ENCODE measurements at places on chromosomes 7 and 10.

DNA sequence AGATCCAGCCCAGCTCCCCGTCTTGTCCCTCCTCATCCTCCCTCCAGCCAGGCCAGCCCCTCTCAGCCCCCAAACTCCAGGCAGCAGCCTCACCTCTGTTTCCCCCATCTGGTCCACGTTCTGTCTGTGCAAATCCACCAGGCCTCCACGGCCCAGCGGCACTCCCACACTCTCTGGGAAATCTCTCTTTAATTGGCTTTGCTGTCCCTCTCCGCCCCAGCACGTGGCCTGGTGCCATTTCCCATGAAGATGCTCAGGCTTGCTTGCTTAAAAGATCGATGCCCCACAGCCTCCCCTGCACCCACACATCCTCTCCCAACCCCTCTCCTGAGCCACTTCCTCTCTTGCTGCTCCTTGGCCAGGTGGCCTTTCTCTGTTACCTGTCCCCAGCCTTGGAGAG lies 39.3 kb downstream of the PRF1 start:
- DNase-seq, result no peak

GRCh38 chr7:16934722-16935340 lies 53.0 kb upstream of the AGR3 start:
- no peak for DNase-seq

DNA sequence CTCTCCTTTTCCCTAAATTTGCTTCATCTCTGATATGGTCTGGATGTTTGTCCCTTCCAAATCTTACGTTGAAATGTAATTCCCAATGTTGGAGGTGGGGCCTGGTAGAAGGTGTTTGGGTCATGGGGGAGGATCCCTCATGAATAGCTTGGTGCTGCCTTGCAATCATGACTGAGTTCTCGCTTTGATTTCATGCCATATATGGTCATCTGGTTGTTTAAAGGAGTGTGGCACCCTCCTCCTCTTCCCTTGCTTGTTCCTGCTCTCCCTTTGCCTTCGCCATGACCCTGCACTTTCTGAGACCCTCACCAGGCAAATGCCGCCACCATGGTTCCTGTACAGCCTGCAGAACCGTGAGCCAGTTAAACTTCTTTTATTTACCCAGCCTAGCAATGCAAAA lies 14.5 kb downstream of the NOBOX start:
- DNase-seq, result no peak

GRCh38 chr10:15710455-15710854 lies 9.3 kb downstream of the ITGA8 start:
- DNase-seq, result no peak

- DNase-seq, result no peak
Measured at GRCh38 chr10:95295031-95295755, 4.4 kb upstream of the PDLIM1 start.

GRCh38 chr7:74522281-74522905 lies 68.7 kb downstream of the GTF2IRD1 start:
- no peak for DNase-seq

- no peak for DNase-seq
Measured at GRCh38 chr10:60139290-60139689, 232.9 kb upstream of the CCDC6 start.

GRCh38 chr10:125206623-125207022 lies 46.3 kb upstream of the CTBP2 start:
- DNase-seq, result no peak

- no peak for DNase-seq
Measured at GRCh38 chr10:71220689-71221540, 8.5 kb downstream of the UNC5B start.

- no peak for DNase-seq
Measured at GRCh38 chr10:87850742-87851205, 12.6 kb downstream of the KLLN start.

DNA sequence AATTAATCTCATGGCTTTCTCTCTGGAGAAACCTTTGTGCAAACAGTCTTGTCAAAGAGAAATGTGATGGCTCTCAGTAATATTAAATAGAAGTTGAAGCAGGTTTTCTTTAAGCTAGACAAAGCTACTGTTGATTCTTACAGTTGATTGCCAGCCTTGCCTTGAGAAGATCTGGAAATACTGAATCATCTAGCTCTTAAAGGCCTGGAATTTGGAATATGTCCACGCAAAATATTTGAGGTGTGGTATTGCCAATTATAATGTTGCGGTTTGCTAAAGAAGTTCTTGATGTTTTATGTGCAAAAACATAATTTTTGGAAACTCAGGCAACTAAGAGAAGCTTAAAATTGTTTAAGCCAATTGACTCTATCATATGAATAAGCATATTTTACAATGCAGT lies 371.9 kb downstream of the PHF14 start:
- DNase-seq, result no peak

DNA sequence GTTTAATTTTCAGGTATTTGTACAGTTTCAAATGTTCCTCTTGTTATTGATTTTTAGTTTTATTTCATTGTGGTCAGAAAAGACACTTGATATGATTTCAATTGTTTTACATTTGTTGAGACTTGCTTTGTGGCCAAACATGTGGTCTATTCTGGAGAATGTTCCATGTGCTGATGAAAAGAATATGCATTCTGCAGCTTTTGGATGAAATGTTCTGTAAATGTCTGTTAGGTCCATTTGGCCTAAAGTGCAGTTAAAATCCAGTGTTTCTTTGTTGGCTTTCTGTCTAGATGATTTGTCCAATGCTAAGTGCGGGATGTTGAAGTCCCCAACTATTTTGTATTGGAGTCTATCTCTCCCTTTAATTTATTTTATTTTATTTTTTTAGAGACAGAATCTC lies 70.5 kb downstream of the ZNF503 start:
- no peak for DNase-seq

- no peak for DNase-seq
Measured at GRCh38 chr10:29618341-29619171, 16.2 kb downstream of the SVIL start.

DNA sequence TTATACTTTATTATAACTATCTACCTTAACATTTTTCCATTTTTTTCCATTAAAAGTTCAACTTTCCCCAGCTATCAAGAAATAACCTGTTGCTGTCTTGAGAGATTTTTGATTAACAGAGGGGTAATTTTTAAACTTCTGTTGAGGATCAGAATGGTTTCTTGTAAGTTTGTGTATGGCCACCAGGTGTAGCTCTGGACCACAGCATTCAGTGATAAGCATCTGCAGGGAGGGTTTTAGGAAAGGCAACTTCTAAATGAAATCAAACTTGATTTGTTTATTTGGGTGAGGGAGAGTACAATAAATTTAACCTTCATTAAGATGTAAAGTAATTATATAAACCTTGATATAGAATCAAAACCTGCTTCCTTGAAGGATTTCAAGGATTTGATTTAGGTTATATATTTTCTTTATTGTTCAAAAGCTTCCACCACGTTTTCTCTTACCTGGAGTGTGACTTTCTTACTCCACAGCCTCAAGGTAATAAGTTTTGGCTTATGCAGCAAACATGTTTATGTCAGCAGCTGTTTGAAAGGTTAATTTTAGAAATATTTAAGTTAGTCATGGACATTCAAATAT lies 153.3 kb downstream of the STK31 start:
- DNase-seq, result peak; percentile 1

- DNase-seq, result no peak
Measured at GRCh38 chr10:35041502-35041879, 48.6 kb downstream of the CUL2 start.

DNA sequence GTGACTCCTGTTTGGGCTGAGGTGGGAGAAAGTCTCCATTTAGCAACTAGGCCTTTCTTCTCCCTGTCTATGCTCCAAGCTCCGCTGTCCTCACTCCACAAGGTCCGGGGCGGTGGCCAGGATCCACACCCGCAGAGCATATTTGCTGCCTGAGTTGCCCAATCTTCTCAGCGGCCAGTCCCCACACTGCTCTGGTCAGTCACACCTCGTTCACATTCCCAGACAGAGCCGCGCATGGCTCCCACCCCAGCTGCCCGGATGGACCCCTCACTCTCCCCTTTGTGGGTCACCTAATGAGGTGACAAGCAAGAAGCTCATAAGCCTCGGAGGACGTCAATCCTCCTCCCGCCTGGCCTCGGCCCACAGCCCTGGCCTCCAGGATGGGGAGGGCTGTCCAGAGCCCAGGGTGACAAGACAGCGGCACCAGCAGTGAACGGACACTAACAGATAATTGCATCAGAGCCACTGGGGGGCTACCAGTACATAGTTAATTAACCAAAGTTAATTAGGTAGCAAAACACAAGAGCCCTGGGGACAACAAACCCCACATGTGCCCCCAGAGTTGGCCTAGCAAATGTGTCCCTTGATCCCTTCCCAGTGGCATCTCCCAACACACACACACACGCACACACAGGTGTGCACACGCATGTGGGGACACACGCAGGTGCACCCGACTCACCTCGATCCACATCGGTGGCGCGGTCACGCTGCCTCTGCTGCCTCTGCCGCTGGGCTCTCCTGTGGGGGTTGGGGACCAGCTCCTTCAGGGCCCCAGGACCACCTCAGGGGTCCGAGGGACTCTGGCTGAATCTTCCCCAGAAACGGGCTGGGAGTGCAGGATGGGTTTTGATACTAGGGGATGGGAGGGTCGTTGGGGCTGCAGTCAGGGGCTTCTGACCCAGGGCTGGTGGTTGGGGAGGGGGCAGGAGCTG lies 11.8 kb downstream of the EPHA1 start:
- DNase-seq, result no peak

GRCh38 chr7:106964466-106964865 lies 80.0 kb upstream of the PRKAR2B start:
- no peak for DNase-seq

- no peak for DNase-seq
Measured at GRCh38 chr10:86684331-86685097, 16.2 kb downstream of the LDB3 start.

DNA sequence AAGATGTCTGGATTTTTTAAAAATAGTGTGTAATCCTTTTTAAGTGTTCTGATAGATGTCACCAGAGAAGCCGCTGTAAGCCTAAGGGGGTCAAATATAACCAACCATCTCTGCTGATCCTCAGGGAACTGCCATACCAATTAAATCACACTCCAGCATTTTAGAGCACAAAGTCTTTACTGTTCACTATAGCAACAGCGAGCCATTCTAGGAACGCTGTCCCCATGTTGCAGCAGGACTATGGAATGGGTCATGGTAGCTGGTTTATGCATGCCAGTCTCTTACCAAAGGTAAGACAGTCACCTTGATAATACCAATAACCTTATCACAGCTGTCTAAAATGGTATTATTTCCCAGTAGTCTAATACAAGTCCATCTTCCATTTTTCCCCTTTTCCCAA lies 33.5 kb downstream of the TRIM24 start:
- no peak for DNase-seq

- DNase-seq, result no peak
Measured at GRCh38 chr7:151644554-151644953, 124.9 kb upstream of the RHEB start.

DNA sequence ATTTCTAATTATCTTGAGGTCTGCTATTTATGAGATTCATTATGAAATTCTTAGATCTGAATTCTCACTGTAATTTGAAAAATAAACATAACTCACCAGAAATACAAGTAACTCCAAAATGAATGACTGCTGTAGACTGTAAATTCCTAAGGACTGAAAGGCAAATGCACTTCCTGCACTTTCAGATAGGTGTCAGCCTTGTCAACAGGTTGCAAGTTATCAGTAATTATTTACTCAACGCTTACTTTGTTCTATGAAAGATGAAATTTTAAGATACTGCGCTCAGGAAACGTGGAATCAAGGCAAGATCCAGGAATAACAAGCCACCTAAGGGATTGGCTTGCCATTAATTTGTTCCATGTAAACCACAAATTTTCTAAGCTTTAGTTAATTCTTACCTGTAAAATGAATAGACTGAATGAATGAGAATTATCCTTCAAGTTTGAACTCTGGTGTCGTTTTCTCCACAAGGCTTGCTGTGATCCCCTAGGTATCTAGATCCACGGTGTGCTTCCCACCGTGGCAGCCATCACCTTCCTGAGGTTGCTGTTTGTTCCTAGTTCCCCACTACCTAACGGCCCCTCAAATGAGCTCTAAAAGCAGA lies 12.6 kb downstream of the DHX32 start:
- DNase-seq, result no peak

DNA sequence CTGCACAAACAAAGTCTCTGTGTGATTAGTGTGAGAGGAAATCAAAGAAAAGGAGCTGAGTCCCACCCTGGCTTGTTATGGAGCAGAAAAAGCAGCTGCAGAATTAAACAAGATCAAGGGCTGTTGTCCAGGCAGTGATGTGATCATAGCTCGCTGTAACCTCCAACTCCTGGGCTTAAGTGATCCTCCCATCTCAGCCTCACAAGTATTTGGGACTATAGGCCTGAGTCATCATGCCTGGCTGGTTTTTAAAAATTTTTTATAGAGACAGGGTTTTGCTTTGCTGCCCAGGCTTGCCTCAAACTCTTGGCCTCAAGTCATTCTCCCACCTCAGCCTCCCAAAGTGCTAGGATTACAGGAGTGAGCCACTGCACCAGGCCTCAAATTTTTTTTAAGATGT lies 88.9 kb downstream of the IPMK start:
- no peak for DNase-seq

GRCh38 chr10:131679926-131680325 lies 220.9 kb upstream of the PPP2R2D start:
- no peak for DNase-seq

DNA sequence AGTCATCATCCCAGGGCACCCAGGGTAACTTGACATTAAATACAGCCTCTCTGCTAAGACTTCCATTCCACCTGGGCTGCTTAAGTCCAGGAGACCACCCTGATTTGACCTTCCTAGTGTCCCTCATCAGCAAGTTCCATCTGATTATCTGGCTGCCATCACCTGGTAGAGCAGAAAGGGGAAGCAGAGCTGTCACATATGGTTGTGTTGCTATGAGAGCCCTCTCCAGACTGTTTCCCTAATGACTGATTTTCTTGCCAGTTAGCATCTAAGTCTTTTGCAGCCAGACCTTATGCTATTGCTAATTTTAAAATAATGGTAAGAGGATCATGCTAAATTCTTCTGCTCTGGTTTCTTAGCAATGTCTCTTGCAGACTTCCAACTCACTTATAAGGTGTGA lies 38.7 kb downstream of the KCNH2 start:
- DNase-seq, result no peak

GRCh38 chr7:151413241-151413640 lies 3.4 kb upstream of the WDR86 start:
- no peak for DNase-seq

DNA sequence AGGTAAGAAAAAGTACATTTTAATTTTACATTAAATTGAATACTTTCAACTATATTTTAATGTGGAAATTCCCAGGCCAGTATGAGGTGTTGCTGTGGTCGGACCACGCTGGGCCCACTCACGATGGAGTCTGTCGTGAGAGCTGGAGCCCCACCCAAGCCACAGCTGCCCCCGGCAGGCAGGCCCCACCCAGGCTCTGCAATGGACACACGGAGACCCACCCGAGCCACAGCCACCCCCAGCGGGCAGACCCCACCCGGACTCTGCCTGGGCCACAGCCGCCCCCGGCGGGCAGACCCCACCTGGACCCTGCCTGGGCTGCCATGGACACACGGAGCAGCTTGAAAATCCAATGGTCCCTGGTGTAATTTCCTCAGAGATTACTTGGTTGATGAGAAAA lies 141.3 kb downstream of the PTPRN2 start:
- DNase-seq, result no peak

- DNase-seq, result no peak
Measured at GRCh38 chr7:156650042-156650441, 9.5 kb downstream of the RNF32 start.

- no peak for DNase-seq
Measured at GRCh38 chr10:86356296-86356695, 10.3 kb downstream of the GRID1 start.

All from stimulated activated CD4-positive, alpha-beta T cell treated with anti-CD3 and anti-CD28 coated beads, Interleukin-12 subunit alpha, Interleukin-12 subunit beta, amount 100 ng/mL, for 48 hours (primary cell).